ENCODE measurements at places on chromosomes 1 and 21. TPM values are rescaled to one million over a fixed set of nuclear protein-coding genes. Genes with fewer than 3 reads are reported as not detected.

DNA sequence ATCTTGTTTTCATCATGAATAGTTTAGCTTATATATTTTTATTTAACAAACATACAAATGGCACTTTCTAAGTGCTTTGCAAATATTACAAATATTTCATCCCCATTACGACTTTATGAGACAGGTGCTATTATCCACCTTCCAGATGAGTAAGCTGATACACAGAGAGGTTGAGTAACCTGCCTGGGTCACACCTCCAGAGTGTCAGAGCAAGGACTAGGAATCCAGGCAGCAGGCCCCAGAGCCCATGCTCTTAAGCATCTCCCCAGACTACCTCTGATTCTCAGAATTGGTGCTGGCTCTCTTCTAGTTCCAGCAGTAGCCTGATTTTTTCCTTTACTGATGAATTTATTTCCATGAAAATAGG lies 40.0 kb downstream of the EPHB2 start:
- DNase-seq: peak; percentile 17

CASQ1 gene
- not detected for total RNA-seq

CYP4Z1 gene
- total RNA-seq: not detected

GRCh38 chr1:162128693-162129356 lies 59.3 kb downstream of the NOS1AP start:
- no peak for DNase-seq

- DNase-seq: no peak
These were observed 10.7 kb downstream of the TNFRSF8 start for GRCh38 chr1:12073796-12074195.

GRCh38 chr1:97071173-97071572 lies 349.6 kb downstream of the PTBP2 start:
- DNase-seq: no peak

GRCh38 chr21:41110664-41111063 lies 57.3 kb upstream of the BACE2 start:
- no peak for DNase-seq

GRCh38 chr1:234546890-234547788 lies 62.8 kb downstream of the IRF2BP2 start:
- no peak for DNase-seq

ACOT11 gene
- 1.2 TPM for total RNA-seq

- no peak for DNase-seq
These were observed 63.4 kb upstream of the GRIK3 start for GRCh38 chr1:37097731-37098130.

DNA sequence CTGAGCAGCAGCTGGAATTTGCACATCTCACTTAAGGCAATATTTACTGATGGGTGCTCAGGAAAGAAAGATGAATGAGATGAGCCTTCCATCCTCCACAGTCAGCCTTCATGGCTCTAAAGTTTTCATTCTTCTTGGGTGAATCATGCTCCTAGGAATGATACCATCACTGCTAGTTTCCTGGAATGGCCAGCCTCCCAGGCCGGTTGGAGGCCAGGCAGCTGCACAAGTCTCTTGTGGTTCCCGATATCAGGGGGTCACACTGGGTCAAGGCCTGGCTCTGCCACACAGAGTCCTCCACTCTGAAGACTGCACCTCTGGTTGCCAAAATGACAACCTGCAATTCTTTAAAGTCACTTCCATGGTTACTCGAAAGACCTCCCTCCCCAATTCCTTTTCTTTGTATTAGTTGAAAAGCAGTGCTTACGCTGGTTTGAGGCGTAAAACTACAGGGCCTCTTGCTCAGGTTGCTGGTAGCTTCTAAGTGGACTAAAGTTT lies 46.2 kb upstream of the PALMD start:
- DNase-seq: no peak

DNA sequence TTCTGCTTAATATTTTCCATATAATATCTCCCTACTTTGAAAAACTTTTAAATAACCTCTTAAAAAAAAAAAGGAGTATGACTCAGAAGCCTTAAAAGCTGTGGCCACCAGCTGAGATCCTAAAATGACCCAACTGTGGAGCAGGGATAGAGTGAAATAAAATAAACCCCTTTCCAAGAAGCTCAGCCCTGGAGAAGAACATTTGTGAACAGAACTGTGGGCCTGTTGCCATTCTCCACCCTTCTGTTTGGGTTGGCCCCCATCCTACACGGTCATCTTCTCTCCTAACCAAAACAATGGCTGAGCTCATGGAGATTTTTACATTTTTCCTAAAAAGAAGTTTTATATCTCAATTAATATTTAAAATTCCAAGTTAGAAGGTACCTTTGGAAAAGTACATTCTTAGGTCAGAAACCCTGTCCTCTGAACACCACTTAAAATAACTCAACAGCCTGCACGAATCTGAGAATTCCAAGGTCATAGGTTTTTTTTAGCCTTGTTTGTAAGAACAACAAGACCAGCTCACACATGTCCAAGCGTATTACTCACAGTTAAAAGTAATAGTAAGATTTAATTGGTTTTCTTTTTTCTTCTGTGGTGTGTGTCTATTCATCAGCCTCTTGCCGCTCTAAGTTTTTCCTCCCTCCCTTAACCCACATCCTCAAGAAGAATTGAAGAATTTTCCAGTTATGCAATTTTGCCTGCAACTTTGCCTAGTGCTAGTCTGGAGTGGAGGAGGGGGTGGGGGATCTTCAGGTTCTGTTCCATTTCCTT lies 107.7 kb upstream of the ERRFI1 start:
- no peak for DNase-seq

GRCh38 chr1:51288578-51288977 lies 41.8 kb downstream of the TTC39A start:
- no peak for DNase-seq
